ENCODE measurements at places on chromosomes 4 and X.

GRCh38 chr4:148116264-148116663, 325.9 kb downstream of the NR3C2 start:
- peak; percentile 35 for DNase-seq

GRCh38 chr4:118120120-118120760, 86.0 kb downstream of the NDST3 start:
- no peak for DNase-seq

GRCh38 chrX:111784667-111785066, 91.3 kb upstream of the TRPC5OS start:
- DNase-seq, result no peak

DNA sequence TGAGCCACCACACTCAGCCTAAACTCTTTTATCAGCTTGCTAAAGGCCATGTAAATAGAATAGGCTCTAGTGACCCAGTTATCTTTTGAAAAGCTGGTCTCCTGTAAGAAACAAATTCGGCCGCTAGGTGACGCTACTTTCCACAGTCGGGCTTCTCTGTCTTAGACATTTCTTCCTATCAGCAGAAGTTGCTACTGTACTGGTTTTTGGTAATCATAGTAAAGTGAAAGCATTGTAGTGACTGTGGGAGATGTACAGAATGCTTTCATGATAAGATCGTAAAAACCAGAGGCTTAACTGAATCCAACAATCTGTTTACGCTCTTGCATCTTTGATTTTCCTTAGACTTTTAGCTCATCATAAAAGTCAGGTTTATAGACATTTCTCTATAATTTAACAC, 82.6 kb downstream of the GK start:
- DNase-seq, result peak; percentile 54

DNA sequence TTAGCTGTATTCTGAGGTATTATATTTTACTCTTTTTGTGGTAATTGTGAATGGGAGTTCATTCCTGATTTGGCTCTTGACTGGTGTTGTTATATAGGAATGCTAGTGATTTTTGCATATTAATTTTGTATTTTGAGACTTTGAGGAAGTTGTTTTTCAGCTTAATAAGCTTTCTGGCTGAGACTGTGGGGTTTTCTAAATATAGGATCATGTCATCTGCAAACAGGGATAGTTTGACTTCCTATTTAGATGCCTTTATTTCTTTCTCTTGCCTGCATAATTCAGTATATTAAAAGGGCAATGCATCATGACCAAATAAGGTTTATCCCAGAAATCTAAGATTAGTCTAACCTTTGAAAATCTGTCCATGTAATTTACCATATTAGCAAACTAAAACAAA, 44.7 kb upstream of the EPGN start:
- no peak for DNase-seq

- no peak for DNase-seq
Measured at GRCh38 chr4:39617534-39617933, 21.1 kb downstream of the SMIM14 start.

DNA sequence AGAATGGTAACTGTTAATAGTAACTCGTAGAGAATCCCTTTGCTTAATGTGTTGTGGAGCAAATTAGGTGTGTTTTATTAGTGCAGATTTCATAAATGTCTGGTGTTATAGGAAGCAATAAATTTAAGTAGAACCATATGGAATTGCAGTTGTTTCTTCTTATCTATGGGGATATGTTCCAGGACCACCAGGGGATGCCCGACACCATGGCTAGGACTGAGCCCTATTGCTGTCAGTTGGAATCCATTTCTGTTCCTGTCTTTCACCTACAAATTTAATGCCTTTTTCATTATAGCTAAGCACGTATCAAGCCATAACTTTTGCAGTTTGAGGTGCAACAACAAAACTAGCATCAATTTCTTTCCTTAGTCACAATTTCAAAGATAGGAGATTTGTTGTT, 72.5 kb downstream of the DDIT4L start:
- no peak for DNase-seq

- DNase-seq, result no peak
Measured at GRCh38 chr4:185405296-185405999, 8.8 kb downstream of the ANKRD37 start.

DNA sequence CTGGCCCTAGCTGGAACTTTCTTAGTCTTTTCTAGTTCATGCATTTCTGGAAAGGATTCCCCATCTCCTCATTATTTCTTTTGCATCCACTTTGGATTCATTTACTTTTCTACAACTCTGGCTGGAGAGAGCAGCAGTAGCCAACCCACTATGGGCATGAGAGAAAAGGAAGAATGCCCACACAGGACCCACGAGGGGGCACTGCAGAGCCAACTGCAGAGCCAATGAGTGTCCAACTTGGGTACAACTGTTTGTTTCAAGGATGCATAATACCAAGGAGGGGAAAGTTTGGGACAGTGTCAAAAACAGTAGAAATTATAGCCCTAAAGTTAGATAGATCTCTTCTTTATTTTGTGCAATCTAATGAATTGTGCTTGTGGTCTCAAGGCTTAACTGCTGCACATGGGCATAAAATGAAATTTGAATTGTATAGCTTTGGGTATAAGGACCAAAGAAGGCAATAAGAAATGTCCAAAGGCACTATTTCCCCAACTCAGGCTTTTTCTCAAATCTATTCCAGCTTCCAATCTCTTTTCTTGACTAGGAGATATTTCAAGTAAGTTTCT, 230.6 kb downstream of the NSUN7 start:
- DNase-seq, result peak; percentile 58
